Stimulated activated CD4-positive, alpha-beta T cell treated with anti-CD3 and anti-CD28 coated beads, TNF-alpha, amount 100 ng/mL, for 48 hours (primary cell): ENCODE measurements at places on chromosomes 4 and X.

GRCh38 chrX:69429339-69430015 lies 74.6 kb upstream of the NALF2 start:
- DNase-seq, result no peak

GRCh38 chrX:129323115-129323514 lies 200.2 kb downstream of the SMARCA1 start:
- DNase-seq, result no peak

DNA sequence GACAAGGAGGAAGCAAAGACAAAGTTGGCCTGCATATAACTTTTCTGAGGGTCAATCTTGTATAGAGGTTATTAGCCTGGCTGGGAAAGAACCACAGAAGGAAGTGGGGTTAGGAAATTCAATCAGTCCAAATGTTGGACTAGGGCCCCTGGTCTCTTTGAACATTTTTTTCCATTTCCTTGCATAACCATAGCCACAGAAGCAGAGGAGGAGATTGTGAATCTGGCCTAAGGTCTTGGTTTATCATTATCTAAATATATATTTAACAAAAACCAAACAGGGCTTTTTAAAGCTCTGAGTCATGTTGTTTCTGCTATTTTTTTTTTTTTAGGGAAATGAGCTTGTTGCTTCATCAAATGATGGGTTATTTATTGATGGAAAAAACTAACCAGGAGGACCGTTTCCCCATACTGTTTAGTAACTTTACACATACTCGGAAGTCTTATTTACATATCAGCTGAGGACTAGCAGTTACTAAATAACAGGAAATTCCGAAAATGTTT lies 97.7 kb upstream of the ACSL4 start:
- DNase-seq, result no peak

DNA sequence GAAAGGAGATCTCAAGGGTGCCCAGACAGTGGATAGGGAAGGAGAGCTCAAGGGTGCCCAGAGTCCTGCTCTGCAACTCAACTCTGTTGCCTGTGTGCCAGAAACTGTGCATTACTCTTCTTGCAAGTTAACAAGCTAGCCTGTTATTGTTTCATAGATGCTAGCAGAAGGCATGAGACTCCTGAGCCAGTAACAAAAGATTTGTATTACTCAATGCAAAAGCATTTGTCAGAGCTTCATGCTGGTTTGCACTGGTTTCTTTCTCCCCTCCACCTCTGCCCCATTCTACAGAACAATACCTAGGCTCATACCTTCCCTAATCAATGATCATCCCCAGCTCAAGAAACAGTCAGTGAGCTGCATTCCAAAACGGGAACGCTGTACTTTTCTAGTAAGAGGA lies 124.5 kb upstream of the NEIL3 start:
- DNase-seq, result no peak

- no peak for DNase-seq
Observed at GRCh38 chr4:85430697-85431096, 44.3 kb upstream of the ARHGAP24 start.

GRCh38 chrX:140099221-140099620 lies 133.9 kb upstream of the CXorf66 start:
- no peak for DNase-seq

DNA sequence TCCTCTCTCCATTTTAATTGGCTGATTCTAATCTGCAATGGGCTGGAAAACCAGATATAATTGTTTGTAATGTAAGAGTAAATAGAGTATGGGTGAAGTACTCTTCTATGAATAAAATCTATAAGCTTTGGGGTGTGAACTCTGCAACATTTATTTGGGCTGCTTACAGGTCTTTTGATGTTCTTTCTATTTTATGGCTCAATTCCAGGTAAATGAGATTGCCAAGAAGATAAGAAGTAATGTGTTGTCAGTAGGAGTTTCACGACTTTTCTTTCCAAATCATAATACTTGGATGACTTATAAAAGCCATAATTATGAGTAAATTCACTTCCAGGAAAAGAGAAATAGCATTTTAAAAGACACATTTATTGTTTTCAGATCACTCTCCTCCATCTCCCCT lies 103.5 kb downstream of the FMR1NB start:
- no peak for DNase-seq

- no peak for DNase-seq
Observed at GRCh38 chrX:66045894-66046293, 6.0 kb upstream of the VSIG4 start.
